ENCODE measurements at places on chromosomes 11 and 22.

- no peak for DNase-seq
These were observed 10.7 kb downstream of the TBC1D10A start for GRCh38 chr22:30315962-30316576.

DNA sequence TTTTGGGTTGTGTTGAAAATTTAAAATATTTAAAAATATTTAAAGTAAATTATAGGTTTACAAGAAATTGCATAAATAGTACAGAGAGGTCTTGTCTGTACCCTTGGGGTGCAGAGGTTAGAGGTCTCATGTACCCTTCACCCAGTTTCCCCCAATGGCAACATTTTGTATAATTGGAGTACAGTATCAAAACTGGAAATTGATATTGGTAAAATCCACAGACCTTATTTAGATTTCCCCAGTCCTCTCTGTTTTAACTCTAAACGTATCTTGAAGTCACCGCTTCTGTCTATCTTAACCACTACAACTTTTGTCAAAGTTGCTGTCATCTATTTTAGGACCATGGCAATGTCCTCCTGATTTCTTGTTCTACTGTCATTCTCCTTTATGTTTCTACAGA lies 10.9 kb downstream of the THY1 start:
- no peak for DNase-seq

- no peak for DNase-seq
These were observed 12.0 kb downstream of the CSTPP1 start for GRCh38 chr11:46948378-46949131.

DNA sequence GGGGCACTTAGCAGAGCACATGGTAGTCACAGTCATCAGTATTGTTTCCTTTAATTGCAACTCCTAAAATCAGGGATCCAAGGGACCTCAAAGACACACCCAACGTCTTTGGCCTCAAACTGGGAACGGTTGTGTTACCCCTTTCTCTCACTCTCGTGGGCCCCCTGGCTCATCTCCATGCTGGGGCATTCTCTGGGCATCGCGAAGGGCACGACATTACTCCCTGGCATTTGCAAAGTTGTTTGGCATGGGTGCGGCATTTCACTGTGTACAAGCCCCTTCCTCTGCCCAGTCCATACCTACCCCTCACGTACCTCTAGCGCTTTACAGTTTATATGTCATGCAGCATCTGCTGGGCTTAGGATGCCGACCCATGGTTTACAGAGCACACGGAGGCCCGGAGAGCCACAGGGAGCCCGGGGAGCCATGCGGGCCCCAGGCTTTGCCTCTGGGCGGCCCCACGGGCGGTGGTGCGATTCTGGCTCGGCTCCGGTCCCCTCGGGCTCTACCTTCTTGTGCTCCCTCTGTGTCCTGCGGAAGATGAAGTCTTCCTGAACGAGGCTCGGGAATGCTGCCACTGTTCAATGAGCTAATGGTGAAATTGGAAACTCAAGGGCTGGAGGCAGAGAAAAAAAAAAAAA lies 21.9 kb upstream of the CACNG2 start:
- DNase-seq = no peak

DNA sequence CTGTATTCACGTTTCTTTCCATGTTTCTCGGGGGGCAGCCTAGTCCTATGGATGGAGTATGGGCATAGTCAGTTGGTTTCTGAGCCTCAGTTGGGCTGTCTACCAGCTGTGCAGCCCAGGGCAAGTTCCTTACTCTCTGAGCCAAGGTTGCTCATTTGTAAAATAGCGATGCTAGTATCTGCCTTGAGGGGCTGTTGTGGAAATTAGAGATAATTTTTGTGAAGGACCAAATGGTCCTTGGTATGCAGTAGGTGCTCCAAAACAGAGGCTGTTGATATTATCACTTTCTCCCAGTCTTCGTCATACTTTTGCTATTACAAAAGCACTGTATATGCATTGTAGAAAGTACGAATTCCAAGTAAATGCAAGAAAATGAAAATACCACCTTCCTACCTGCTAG lies 82.7 kb upstream of the MYOD1 start:
- no peak for DNase-seq

DNA sequence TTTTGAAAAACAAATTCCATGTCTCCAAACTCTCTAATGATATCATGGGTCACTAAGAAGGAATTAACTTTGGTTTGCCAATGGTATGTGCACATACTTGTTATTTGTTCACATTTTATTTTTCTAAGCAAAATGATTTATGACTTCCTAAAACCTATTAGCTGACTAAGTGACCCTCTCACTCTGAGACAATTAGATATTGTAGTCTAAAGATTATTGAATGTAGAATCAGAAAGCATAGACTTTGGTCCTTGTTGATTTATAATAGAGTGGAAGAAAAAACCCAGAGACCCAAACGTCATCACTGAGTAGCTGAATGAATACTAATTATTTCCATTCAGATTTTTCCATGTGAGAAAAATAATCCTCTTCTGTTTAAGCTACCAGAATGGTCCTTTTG lies 243.5 kb upstream of the ANO3 start:
- no peak for DNase-seq

All from activated CD4-positive, alpha-beta T cell treated with anti-CD3 and anti-CD28 coated beads for 48 hours (primary cell).